Natural killer cell treated with Interleukin-12 subunit alpha and Interleukin-12 subunit beta and Interleukin-15 and Interleukin-18, amount 100 ng/mL, for 72 hours (primary cell): ENCODE measurements at places on chromosomes 2 and 18. TPM values are rescaled to one million over a fixed set of nuclear protein-coding genes. Genes with fewer than 3 reads are reported as not detected.

Gene MBP
- total RNA-seq, result 62.5 TPM

Gene BMP10
- not detected for total RNA-seq

Gene KCNS3
- total RNA-seq, result not detected

Gene LOXL3
- total RNA-seq, result 1.2 TPM

- H3K27me3 ChIP-seq, result no peaks in the 10 kb centered on the region
- H3K36me3 ChIP-seq, result no peaks in the 10 kb centered on the region
- peaks cover 29% of the 10 kb centered on the region for H3K4me1 ChIP-seq
- no peak for DNase-seq
Observed at GRCh38 chr18:21743166-21743832, 2.7 kb downstream of the MIB1 start.

DNA sequence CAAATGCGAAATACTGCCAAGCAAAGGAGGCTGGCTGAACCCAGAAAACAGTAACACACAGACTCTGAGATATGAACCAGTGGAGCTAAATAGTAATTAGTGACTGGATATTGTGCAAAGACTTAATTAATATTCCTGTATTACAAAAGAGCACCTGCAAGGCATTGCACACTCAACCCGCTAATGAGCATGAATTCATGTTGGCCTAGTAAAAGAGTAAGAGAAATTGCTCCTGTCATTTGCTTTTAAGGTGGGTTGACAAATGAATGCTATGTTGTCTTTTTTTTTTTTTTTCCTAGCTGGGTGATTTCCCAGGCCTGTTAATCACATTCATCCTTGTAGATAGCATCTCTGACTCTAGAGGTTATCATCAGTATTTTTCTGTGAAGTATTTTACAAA is 87.0 kb upstream of the CERS6 start:
- DNase-seq, result no peak
- H3K4me3 ChIP-seq, result no peak overlapping the region
- peaks cover 20% of the 10 kb centered on the region for H3K36me3 ChIP-seq

DNA sequence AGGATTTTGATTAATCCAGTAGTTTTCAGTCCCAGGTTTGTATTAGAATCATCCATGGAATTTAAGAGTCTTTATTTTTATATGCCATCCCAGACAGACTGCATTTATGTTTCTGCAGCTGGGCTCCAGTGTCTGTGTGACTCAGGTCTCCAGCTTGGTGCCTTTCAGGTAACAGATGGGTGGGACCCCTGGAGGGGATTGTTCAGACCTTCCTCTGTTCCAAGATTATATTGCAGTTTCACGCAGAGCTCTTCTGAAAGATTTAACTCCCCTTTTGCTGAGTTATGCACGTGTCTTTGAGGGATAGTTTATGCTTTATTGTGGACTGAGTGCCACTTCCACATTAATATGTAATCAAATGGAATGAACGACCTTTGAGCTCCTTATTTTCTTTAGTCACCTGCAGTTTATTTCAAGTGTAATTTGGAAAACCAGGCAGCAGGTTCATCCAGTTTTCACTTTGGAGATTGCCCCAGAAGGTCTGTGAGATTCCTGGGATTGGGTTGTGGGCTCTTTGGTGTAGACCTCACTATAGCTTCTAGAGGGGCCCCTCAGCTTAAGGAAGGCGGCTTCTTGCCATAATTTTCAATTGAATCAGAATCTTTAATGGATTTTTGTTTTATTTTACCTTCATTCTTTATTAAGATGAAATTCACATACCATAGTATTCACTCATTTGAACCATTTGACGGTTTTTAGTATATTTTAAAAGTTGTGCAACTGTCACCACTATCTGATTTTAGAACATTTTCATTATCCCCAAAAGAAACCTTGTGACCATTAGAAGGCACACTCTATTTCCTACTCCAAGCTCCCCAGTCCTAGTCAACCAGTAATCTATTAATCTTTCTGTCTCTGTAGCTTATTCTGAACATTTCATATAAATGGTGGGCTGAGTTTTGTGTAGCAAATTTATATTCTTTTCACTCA is 135.0 kb downstream of the WDSUB1 start:
- H3K4me1 ChIP-seq, result peaks cover 34% of the 10 kb centered on the region
- H3K36me3 ChIP-seq, result no peaks in the 10 kb centered on the region
- no peaks in the 10 kb centered on the region for H3K27me3 ChIP-seq
- H3K27ac ChIP-seq, result no peak overlapping the region
- no peak for DNase-seq
- H3K4me3 ChIP-seq, result no peak overlapping the region

GRCh38 chr2:112836695-112837117 is at the start of gene IL1B:
Gene IL1B, minus strand, starts transcription at chr2:112836779. Its CDS starts 550 bp downstream, at chr2:112836229.
- H3K4me1 ChIP-seq, result peaks cover 20% of the 10 kb centered on the region
- DNase-seq, result no peak
- no peak within 1 kb of the TSS for H3K27ac ChIP-seq
- no peaks in the 10 kb centered on the region for H3K36me3 ChIP-seq
- peaks cover 2% of the 10 kb centered on the region for H3K27me3 ChIP-seq

DNA sequence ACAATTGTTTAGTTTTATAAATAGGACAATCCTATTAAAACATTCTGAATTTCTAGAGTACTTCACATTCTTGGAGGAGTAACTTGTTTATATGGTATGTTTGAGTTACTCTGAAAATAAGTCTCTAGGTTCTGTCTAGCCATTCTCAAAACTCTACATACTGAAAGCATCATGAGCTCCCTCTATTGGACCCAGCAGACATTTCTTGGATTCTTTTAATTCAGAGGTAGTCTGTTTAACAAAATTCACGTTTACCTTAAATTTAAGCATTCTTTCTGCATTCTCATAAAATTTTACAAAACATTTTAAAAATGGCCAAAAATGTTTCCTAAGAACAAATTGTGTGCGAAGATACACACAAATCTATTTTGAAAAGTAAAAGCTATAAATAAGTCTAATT is 15.3 kb downstream of the SP9 start:
- H3K4me1 ChIP-seq, result no peaks in the 10 kb centered on the region
- H3K36me3 ChIP-seq, result peaks cover 16% of the 10 kb centered on the region
- DNase-seq, result no peak
- H3K27me3 ChIP-seq, result peaks cover 9% of the 10 kb centered on the region
- H3K4me3 ChIP-seq, result no peak overlapping the region

DNA sequence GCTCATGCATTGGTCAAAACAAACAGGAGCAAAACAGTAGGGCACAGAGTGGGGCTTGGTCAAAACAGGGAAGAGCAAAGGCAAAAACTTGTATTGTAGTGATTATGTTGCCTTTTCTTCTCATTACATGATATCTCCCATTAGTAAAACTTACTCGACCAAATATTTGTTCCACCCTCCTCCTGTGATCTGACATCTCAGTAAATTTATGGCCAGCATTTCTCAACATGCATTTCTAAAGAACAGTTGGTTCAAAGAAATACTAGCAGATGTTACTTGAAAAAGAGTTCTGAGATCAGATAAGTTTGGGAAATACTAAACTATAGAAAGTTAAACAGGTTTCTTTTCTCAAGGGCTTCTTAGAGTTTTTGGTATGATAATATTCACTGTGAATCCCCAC is 423.1 kb downstream of the FIGN start:
- no peaks in the 10 kb centered on the region for H3K36me3 ChIP-seq
- no peak overlapping the region for H3K4me3 ChIP-seq
- no peak overlapping the region for H3K27ac ChIP-seq

- H3K4me1 ChIP-seq, result no peaks in the 10 kb centered on the region
- peaks cover 32% of the 10 kb centered on the region for H3K27me3 ChIP-seq
- no peaks in the 10 kb centered on the region for H3K36me3 ChIP-seq
- no peak overlapping the region for H3K27ac ChIP-seq
Observed at GRCh38 chr18:61609131-61609530, 275.9 kb downstream of the CDH20 start.

DNA sequence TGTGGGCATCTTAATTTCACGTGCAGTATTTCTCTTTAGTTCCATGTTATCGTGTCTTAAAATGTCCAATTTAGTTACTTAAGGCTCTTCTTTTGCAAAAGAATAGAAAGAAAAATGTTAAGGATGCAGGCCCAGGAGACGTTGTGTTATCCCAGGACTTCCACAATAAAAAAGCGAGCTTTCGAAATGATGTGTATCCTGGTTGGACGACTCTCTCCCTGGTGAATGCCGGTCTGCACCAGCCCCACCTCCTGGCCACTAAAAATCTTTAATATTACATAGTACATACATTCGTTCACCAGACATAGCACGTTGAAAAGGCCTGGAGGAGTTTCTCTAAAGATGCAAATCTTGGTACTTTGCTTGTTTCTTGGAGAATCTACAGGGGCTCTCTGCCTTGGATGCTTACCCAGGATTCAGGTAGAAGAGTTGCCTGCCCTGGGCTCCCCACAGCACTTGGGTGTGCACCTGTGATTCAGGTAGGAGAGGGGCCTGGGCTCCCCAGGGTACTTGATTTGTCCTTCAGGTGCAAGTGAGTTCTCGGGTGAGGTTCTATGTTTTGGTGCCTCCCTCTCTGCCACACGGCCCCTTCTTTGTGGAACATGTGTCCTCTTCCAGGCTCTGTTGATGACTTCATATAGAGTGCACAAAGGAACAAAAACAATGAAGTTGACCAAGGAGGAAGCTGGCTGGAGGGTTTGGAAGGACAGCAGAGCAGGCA is 26.6 kb downstream of the TWIST2 start:
- H3K4me3 ChIP-seq, result no peak overlapping the region
- peaks cover 6% of the 10 kb centered on the region for H3K36me3 ChIP-seq

DNA sequence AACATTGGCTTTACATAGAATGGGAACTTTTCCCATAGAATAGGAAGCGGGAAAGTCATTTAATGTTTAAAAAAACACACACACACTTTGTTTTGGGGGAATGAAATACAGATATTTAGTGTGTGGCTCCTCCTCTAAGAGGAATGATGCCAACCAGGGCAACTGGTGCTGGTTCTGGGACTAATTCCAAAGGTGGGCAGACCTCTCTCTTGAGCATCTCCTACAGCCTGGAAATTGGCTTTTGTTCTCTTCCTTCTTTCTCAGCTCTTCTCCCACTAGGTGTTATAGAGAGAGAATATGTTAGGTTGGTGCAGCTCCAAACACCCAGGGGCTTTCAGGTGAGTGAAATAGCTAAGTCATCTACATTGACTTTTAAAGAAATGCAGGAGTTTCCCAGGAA is 190.1 kb downstream of the RAD51AP2 start:
- DNase-seq, result no peak
- H3K27me3 ChIP-seq, result no peaks in the 10 kb centered on the region
- no peaks in the 10 kb centered on the region for H3K36me3 ChIP-seq
- no peak overlapping the region for H3K27ac ChIP-seq
- H3K4me3 ChIP-seq, result no peak overlapping the region

DNA sequence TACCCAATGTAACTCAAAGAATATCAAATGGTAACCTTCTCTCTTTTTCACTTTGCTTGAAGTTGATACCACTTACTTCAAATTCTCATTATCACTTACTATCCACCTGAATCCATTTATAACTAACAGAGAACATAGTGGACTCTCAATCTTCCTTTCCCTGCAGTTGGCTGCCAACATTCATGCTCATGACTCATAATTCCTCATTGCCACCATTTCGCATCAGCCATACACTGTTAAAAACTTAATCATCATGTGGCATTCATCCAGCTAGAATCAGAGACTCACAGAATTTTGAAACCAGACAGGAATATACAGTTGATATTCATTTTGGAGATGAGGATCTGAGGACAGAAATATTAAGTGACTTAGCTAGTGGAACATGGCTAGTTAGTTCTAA is 56.8 kb downstream of the SLC4A10 start:
- no peak overlapping the region for H3K4me3 ChIP-seq
- no peak overlapping the region for H3K27ac ChIP-seq

DNA sequence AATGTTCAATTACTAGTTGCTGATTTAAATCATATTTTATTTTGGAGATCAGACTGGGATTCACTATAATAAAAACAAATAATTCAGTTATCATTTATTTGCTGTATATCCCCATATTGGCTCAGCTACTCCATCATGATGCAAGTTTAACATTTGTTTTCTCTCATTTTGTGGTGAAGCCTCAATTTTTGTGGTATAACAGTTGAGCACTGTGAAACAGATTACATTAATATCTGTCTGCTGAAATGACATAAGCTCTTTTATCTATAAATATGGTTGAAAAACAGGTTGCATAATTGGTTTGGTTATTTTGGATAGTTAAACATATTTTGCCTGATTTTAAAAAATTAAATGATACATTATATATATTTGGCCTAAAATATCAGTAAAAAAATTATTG is 67.7 kb downstream of the DPP4 start:
- H3K4me1 ChIP-seq, result peaks cover 27% of the 10 kb centered on the region
- no peaks in the 10 kb centered on the region for H3K27me3 ChIP-seq
- H3K27ac ChIP-seq, result peak overlapping the region; percentile 76
- no peak for DNase-seq
- H3K4me3 ChIP-seq, result no peak overlapping the region
